ENCODE measurements at places on chromosomes 13 and 19. TPM values are rescaled to one million over a fixed set of nuclear protein-coding genes. Genes with fewer than 3 reads are reported as not detected.

DNA sequence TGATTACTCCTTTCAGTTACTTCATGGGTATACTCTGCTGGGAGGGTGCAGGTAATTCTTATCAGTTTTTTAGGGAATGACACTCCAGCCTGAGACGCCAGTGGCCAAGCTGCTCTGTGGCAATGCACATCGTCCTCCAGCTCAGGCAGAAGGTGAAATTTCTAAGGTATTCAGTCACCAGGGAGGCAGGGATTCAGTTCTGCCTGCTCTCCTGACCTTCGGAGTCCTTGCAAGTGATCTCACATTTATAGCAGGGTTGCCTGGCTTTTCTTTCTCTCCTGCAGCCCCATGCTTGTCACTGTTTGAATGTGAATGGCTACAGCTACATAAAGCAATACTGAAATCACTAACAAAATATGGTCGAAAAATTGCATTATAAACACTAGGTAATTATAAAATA is 1447.5 kb downstream of the EFNB2 start:
- H3K27ac ChIP-seq: no peak overlapping the region
- DNase-seq: no peak
- H3K36me3 ChIP-seq: no peaks in the 10 kb centered on the region
- no peaks in the 10 kb centered on the region for H3K4me1 ChIP-seq

DNA sequence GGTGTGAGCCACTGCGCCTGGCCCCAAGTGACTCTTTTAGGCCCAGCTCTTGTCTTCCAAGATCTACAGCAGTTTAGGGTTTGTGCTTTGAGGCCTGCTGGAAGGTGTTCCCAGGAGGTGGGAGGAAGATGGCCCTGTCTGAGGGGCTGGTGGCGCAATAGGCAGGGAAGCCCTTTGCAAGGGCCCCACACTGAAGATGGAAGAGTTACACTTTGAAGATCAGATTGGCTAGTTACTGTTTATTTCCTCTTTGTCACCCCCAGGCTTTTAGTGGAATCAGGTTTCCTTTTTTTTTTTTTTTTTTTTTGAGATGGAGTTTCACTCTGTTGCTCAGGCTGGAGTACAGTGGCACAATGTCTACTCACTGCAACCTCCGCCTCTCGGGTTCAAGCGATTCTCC is 1.9 kb upstream of the RABAC1 start:
- H3K4me1 ChIP-seq: peaks cover 9% of the 10 kb centered on the region
- no peak overlapping the region for H3K4me3 ChIP-seq
- no peaks in the 10 kb centered on the region for H3K27me3 ChIP-seq
- no peak for DNase-seq
- no peaks in the 10 kb centered on the region for H3K36me3 ChIP-seq

DNA sequence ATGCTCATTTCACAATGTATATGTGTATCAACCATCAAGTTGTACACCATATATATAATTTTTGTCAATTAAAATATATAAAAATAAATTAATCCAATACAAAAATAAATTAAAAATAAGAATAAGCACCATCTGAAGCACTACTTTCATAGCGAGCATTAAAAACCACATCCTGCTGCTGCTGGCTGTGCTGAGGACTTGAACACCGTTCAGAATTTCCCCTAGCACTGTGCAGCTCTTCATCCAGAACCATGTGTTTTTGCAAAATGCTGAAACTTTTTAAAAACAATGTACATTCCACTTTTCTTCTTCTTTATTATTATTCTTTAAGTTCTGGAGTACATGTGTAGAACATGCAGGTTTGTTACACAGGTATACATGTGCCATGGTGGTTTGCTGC is 40.0 kb upstream of the FOXO1 start:
- no peak overlapping the region for H3K27ac ChIP-seq
- no peaks in the 10 kb centered on the region for H3K27me3 ChIP-seq
- H3K36me3 ChIP-seq: no peaks in the 10 kb centered on the region
- no peak overlapping the region for H3K4me3 ChIP-seq
- no peak for DNase-seq

GRCh38 chr13:42354241-42355091 is 82.5 kb downstream of the AKAP11 start:
- no peaks in the 10 kb centered on the region for H3K4me1 ChIP-seq
- H3K4me3 ChIP-seq: no peak overlapping the region
- DNase-seq: no peak
- no peaks in the 10 kb centered on the region for H3K36me3 ChIP-seq
- H3K27ac ChIP-seq: no peak overlapping the region
- no peaks in the 10 kb centered on the region for H3K27me3 ChIP-seq

Gene LGI4
- 1.8 TPM for total RNA-seq
